ENCODE measurements at places on chromosomes 7 and 10. TPM values are rescaled to one million over a fixed set of nuclear protein-coding genes. Genes with fewer than 3 reads are reported as not detected.

ITIH5 gene
- total RNA-seq: 0.29 TPM

CNTNAP2 gene
- 2.8 TPM for total RNA-seq

IFIT1 gene
- 123 TPM for total RNA-seq

CNPY1 gene
- not detected for total RNA-seq

ARPC1B gene
- 596 TPM for total RNA-seq

EPO gene
- total RNA-seq: not detected

NUTM2A gene
- total RNA-seq: 0.37 TPM

MUC3A gene
- total RNA-seq: not detected

NUDCD3 gene
- total RNA-seq: 81.1 TPM

ASAH2 gene
- total RNA-seq: 0.31 TPM

GIMAP1 gene
- not detected for total RNA-seq

ACHE gene
- 0.15 TPM for total RNA-seq

SLC18A3 gene
- total RNA-seq: not detected
